ENCODE measurements at places on chromosomes 1 and 21.

- DNase-seq, result no peak
Observed at GRCh38 chr1:183019139-183019740, 4.0 kb upstream of the LAMC1 start.

- no peak for DNase-seq
Observed at GRCh38 chr1:83505148-83505547, 493.8 kb downstream of the TTLL7 start.

DNA sequence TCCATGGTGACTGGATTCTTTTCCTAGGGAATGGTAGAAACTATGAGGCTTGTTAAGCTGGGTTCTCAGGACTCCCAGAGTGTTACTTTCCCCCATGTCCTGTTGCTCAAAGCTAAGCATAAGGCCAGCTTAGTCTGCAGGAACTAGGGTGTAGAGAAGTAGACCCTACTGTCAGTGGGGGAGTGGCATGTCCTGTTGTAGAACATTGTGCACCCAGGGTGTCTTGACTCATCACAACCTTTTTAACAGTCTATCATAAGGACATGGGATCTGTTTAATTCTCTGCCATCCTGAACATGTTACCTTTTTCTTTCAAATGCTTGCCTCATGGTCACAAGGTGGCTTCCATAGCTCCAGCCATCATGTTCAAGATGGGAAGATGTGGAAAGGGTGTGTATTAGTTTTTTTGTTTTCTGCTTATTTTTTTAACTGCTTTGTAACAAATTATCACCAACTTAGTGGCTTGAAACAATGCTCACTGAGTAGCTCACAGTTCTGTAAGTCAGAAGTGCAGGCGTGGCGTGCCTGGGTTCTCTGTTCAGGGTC lies 17.4 kb downstream of the OBSCN start:
- DNase-seq, result no peak

GRCh38 chr1:181793831-181794230 lies 267.7 kb downstream of the ZNF648 start:
- DNase-seq, result no peak

GRCh38 chr1:55309053-55309452 lies 93.9 kb upstream of the USP24 start:
- DNase-seq, result no peak

DNA sequence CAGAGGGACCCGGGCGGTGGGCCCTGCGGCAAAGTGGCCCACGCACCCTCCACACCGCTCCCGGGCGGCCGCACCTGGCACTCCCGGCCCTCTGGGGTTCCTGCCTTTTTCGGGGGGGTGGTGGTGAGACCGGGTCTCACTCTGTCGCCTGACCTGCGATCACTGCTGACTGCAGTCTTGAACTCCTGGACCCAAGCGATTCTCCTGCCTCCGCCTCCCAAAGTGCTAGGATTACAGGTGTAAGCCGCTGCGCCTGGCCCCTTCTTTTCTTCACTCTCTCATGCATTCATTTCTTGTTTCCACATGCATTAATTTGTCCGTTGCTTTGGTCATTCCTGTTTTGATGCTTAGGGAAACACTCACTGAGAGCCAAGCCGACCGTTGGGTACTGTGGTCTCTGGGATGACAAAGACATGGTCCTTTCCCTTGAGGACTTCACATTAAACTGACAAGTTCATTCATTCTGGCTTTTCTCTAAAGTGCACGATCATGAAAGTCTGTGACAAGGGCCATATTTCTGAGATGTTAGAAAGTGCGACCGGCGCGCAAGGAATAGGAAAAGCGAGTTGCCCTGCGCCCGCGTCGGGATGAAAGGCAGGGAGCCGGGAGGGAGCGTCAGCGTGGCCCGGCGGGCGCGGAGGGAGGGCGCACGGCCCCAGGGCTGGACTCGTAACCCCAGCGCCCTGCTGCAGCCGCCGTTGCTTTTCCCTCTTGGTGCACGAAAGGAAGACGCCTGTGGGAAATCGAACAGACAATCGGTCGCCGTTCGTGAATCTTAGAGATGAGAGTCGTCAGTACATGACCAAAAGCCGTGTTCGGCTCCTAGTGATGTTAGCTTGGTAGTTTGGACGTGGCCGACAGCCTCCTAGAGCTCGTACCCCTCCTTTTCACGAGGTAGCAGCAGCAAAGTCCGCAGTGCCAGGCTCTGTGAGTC lies 1.0 kb upstream of the MCOLN2 start:
- DNase-seq, result no peak

DNA sequence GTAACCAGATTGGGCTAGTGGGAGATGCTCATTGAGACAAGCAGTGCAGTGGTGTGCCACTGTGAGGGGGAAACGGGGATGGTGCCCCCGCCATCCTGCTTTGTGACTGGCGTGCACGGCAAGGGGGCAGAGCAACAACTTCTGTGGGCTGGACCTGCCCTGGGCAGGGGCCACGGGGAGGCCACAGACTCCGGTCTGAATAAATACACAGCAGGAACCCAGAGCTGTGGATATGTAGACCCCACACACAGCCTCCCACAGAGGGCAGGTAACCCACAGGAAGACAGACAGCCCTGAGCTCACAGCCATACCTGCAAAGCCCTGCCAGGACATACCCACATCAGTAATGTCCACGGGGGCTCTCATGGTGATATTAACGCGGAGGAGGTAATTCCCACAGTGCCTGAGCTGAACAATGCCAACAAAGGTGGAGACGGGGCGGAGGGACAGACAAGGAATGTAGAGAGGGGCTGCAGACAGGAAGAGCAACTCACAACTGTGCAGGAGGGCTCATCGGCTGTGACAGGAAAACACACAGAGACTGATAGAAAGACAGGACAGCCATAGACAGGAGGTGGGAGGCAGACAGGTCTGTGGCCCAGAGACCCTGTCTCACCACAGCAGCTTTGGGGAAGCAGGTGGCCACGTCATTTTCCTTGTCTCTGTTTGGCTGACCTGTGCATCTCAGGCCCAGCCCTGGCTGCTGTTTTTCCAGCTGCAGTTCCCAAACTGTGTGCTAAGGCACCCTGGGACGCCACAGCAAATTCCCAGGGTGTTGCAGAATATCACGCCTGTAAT lies 4.9 kb upstream of the WNT3A start:
- peak; percentile 40 for DNase-seq

DNA sequence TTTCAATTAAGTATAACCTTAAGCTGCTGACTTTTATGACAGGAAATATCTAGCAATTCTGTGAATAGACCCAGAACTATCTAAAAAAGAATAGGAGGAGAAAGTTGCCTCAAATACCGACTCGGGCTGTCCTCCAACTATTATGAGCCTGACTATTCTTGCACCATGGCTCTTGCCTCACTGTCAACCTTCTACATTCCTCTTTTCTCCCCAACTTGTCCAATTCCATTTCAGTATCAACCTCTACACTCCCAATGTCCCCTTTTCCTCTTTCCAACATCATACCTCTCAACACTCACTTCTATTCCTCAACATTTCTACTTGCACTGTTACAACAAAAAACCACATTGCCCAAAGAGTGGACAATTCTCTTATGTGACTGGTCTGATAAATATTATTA lies 2.3 kb downstream of the ZZZ3 start:
- DNase-seq, result no peak

DNA sequence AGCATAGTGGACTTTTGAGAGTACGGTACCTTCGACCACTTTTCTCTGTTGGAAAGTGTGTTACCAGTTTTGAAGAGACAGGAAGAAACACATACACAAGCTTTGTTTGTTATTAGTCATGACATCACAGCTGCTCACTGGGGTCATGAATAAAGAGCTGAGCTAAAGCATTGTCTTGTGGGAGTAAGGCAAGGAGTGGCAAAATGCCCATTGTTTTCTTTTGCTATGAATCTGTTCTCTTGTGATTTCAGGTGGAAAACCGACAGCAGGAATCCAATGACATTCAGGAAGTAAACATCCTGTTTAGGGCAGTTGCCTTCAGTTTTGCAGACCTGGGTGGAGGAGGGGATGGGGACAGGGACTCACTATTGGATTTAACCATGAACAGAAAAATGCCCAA lies 66.2 kb downstream of the RGL1 start:
- no peak for DNase-seq

DNA sequence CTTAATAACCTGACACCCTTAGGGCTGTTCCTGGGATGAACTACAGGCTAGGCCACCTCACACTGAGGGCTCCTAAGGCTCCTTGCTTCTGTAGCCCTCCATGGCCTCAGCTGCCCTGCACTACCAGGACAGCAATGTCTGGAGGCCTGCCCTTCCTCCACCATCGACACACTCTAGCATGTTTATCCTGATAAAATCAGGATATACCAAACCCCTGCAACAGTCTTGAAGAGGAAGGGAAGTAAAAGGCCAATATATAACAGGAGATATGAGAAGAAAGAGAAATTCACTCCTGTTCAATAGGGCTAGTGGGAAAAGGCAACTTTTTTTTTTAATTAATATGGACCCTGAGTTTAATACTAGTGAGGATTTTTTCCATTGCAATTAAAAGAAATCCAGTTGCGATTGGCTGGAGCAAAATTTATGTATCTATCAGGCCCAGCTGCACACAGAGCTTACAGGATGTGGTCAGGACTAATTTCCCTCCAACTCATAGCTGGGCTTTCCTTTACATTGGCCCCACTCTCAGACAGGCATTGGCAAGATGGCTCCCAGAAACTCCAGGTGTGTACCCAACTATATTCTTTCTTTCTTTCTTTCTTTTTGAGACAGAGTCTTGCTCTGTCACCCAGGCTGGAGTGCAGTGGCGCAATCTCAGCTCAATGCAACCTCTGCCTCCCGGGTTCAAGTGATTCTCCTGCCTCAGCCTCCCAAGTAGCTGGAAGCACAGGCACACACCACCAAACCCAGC lies 13.5 kb upstream of the ATP2B4 start:
- no peak for DNase-seq

- DNase-seq, result no peak
Observed at GRCh38 chr21:29152916-29153315, 22.5 kb downstream of the MAP3K7CL start.

- peak; percentile 71 for DNase-seq
Observed at GRCh38 chr1:224726441-224727182, 110.5 kb downstream of the CNIH3 start.

- no peak for DNase-seq
Observed at GRCh38 chr1:220974431-220974830, 95.2 kb downstream of the HLX start.

GRCh38 chr1:226748306-226748705 lies 9.2 kb upstream of the ITPKB start:
- DNase-seq, result no peak

DNA sequence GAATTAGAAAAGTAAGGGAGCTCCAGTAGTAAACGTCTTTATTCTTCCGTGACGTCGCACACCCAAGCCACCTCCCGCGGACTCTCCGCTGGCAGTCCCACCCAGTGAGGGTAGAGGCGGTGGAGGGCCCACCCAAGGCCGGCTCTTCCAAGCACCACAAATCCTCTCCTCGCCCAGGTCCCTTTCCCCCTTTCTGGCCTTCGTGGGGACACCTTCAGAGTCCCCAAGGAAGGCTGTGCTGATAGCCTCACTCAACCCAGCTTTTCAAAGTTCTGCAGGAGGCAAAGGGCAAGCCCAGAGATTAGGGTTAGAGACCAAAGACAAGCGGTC lies 349 bp upstream of the GPN2 start:
- DNase-seq, result peak; percentile 68

- no peak for DNase-seq
Observed at GRCh38 chr21:16945580-16945979, 567.3 kb upstream of the CXADR start.

GRCh38 chr1:211279340-211279739 lies 20.2 kb downstream of the RCOR3 start:
- DNase-seq, result no peak
